ENCODE measurements at places on chromosomes 6 and 20.

DNA sequence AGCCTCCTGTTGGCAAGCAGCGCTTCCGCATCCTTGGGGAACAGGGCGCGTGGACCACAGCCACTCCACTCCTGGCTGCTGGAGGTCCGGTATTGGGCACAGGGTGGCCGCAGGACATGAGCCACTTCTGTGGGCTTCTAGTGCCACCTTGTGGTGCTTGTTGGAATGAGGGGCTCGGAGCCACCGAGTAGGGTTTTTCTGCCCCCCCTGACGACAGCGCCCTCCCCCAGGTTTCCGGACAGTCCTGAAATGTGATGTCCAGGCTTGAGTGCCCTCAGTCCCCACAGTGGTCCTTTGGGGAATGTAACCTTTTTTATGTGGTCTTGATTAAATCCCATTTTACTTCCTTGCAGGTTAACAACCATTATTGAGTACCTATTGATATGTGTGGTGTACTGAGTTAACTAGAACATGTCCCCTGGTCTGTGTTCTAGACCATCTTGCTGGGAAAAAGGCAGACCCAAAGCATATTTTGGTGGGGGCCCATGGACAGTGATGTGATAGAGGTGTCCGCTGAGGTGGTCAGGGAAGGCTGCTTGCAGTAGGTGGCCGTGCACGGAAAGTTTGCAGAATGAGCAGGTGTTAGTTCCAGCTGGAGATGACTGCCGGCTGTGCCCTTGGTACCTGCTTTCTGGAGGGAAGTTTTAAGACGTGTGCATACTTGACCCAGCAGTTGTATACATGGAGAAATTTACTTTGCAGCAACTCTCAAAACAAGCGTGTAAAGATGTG lies 70.0 kb downstream of the PTPN1 start:
- DNase-seq: peak; percentile 52

- DNase-seq: no peak
Measured at GRCh38 chr6:54646069-54646950, 200.3 kb upstream of the FAM83B start.

- peak; percentile 27 for DNase-seq
Measured at GRCh38 chr6:31567531-31568370, 4.3 kb upstream of the LTA start.

DNA sequence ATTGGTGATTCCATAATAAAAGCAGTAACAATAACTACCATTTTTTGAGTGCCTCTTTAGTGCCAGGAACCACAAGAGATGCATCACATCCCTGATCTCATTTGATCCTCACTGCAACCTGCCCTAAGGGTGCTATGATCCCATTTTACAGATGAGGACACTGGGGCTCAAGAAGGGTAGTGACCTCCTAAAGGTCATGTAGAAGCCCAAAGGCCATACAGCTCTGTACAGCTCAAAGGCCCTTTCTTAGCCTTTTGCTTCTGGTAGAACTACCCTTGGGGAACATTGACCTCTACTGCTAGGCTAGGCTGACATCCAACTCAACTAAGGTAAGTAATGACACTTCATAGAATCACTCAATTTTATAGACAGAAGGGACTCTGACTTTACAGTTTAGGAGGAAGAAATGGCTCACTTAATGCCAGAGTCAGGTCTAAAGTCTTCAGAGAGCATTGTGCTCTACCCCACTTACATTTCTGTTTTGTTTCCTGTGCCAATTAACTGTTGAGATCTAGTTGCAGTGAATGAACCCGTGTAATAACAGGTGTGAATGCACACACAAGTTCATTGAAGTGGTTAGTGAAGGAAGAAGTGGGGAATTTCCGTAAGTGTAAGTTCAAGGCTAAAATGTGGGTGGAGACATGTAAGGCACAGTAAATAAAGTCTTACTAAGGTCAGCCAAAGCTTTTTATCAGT lies 10.7 kb downstream of the SLC9A8 start:
- DNase-seq: peak; percentile 52

DNA sequence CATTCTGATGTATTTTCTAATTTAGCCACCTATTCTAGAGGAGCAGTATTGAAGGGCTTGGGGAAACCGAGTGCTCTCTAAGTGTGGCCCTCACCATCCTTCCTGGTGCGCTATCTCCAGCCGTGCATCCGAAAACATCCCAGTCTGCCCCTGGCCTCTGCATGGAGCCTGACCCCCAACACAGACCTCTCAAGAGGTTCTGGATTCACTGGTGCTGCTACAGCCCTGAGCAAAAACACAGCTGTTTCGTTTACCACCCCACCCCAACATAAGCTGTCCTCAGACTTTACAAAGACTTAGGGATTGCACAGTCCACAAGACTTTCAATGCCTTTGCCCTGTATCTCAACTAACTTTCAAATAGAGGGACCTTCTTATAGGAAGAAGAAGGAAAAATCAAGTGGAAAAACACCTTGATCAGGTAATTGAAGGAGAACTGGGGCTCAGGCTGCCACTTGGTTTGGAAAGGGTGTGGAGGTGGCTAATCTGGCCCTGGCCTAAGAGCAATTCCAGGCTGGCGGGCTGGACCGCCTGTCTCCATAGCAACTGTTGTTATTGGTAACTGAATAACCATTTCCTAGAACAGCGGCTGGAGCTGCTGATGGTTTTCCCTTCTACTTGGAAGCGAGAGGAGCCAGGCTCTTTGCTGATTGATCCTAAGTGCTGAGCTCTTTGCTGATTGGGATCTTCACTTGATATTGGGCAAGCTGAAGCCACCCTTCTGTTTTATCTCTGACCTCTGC lies 90.2 kb upstream of the TOX2 start:
- DNase-seq: no peak

- peak; percentile 54 for DNase-seq
Measured at GRCh38 chr6:137944793-137945498, 77.9 kb downstream of the TNFAIP3 start.

Measured in activated CD4-positive, alpha-beta T cell treated with anti-CD3 and anti-CD28 coated beads, Interleukin-2, amount 10 ng/mL, durations not matched to agents 7 days and 5 days (primary cell).